ENCODE measurements at places on chromosomes 7 and 10.

- DNase-seq: no peak
- no peaks in the 10 kb centered on the region for H3K27me3 ChIP-seq
- H3K4me1 ChIP-seq: no peaks in the 10 kb centered on the region
Observed at GRCh38 chr10:46198516-46198915, 88.3 kb upstream of the ANTXRL start.

DNA sequence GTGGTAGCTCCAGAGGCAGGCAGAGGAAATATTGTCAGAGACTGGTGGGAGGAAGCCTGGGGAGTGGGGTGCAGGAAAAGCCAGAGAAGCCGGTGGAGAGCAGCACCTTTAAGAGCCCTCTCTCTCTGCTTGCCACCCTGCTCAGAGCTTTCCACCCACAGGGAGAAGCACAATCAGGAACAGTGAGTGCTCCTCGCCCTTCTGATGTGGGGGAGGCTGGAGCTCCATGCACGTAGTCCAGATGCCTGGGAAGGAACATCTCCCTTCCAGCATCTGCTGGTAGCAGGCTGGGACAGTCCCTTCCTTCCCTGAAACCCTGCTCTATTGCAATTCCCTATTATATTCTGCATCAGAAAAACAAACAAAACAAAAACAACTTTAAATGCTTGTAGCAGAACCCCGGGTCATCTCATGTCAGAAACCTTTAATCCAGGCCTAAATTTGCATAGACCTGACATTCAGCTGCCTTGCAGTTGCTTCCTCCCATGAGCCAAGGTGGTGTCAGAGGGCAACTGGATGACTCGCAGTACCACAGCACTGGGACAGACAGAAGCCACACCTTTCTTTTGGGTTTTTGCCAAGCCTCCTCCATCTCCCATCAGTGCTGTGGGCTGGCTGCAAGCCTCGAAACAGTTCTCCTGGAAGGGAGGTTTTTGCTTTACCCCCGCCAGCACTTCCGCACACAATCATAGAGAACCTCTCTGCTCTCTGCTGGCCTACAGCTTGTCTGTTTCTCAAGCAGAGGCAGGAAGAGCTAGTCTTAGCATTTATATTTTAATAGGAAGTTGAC lies 13.1 kb downstream of the AVPI1 start:
- H3K36me3 ChIP-seq: peaks cover 52% of the 10 kb centered on the region
- no peak overlapping the region for H3K27ac ChIP-seq
- no peak overlapping the region for H3K4me3 ChIP-seq
- DNase-seq: no peak

DNA sequence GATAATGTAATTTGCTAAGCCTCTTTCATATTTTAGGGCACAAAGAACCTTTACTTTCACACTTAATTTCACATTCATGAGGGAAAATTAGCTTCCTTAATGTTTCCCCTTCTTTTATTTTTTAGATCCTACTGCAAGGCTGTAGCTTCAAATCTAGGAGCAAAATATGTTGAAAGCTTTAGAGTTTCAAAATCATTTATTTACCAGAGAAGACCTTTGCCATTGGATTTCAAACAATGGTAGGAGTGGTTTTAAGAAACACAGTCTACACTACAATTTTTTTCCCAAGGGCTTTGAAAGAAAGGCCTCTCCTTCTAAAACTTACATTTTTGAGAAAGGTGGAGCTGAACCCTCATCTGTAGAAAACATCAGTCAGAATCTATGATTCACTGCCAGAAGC lies 43.3 kb upstream of the MEOX2 start:
- no peaks in the 10 kb centered on the region for H3K27me3 ChIP-seq
- no peaks in the 10 kb centered on the region for H3K36me3 ChIP-seq
- no peak overlapping the region for H3K27ac ChIP-seq
- no peaks in the 10 kb centered on the region for H3K4me1 ChIP-seq
- no peak for DNase-seq

DNA sequence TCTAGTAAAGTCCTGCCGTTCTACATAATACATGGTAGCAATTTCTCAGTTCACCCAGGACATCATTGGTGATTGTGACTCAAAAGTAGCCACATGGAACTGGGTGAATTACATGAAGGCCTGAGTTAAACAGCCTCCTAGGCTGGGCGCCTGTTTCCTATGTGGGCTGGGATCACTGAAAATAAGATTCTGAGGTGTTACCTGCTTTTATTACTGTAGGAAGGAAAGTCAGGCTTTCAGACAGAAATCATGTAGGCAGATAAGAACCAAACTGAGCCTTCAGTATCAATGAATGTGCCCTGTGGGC lies 160.4 kb downstream of the CAMK1D start:
- no peaks in the 10 kb centered on the region for H3K4me1 ChIP-seq
- no peak overlapping the region for H3K27ac ChIP-seq

DNA sequence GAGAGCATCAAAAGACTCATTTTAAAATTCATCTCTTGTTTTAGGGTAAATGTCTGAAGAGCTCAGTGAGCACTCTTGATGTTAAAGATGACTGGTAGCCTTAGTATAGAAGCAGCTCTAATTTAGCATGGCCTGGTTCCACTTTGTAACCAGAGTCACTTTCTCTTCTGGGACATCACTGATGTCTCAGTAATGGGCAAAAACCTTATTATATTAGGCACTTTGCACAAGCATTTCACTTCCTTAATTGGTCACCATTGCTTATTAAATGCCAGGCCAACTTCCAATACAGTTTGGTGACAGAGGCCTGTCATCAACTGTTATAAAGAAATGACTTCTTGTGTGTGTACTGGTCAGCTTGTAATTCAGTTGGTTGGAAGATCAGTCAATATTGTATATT lies 53.0 kb downstream of the STEAP1B start:
- DNase-seq: no peak
- H3K36me3 ChIP-seq: no peaks in the 10 kb centered on the region
- H3K4me3 ChIP-seq: no peak overlapping the region
- peaks cover 6% of the 10 kb centered on the region for H3K4me1 ChIP-seq

- DNase-seq: no peak
- H3K4me3 ChIP-seq: no peak overlapping the region
- peaks cover 3% of the 10 kb centered on the region for H3K4me1 ChIP-seq
- H3K36me3 ChIP-seq: peaks cover 10% of the 10 kb centered on the region
- H3K27me3 ChIP-seq: no peaks in the 10 kb centered on the region
Observed at GRCh38 chr7:5523052-5523711, 99.5 kb upstream of the TNRC18 start.

GRCh38 chr10:20091698-20092097 lies 275.5 kb downstream of the PLXDC2 start:
- H3K4me1 ChIP-seq: peaks cover 7% of the 10 kb centered on the region
- no peak overlapping the region for H3K27ac ChIP-seq
- H3K27me3 ChIP-seq: no peaks in the 10 kb centered on the region
- H3K36me3 ChIP-seq: no peaks in the 10 kb centered on the region

GRCh38 chr7:305410-306151 lies 15.6 kb downstream of the FOXL3 start:
- H3K27me3 ChIP-seq: no peaks in the 10 kb centered on the region
- DNase-seq: no peak
- H3K4me3 ChIP-seq: no peak overlapping the region
- H3K4me1 ChIP-seq: no peaks in the 10 kb centered on the region
- H3K36me3 ChIP-seq: no peaks in the 10 kb centered on the region

- H3K36me3 ChIP-seq: no peaks in the 10 kb centered on the region
- no peak for DNase-seq
- no peaks in the 10 kb centered on the region for H3K4me1 ChIP-seq
- H3K27me3 ChIP-seq: no peaks in the 10 kb centered on the region
- H3K4me3 ChIP-seq: no peak overlapping the region
Observed at GRCh38 chr10:44186150-44186549, 198.7 kb downstream of the CXCL12 start.

DNA sequence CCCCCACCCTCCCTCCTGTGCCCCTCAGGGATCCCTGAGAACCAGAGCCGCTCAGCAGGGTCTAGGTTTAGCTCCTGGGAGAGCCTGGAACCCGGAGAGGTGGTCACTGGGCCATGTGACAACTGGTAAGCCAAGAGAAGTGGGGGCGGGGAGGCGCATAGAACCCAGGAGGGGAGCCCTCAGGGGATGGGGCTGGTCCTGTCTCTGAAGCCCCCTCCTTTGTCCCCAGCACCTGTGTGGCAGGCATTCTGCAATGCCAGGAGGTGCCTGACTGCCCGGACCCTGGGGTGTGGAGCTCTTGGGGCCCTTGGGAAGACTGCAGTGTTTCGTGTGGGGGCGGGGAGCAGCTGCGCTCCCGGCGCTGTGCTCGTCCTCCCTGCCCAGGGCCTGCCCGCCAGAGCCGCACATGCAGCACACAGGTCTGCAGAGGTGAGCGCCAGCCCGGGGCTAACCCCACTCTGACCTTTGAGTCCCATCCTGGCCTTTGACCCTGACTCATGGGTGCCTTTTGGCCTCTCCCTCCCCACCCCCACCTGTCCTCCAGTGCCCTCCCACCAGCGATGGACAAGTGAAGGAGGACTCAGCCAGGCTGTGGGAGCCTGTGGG lies 22.4 kb upstream of the ZNF862 start:
- no peak for DNase-seq
- peaks cover 6% of the 10 kb centered on the region for H3K27me3 ChIP-seq
- no peaks in the 10 kb centered on the region for H3K36me3 ChIP-seq
- no peak overlapping the region for H3K4me3 ChIP-seq

All from keratinocyte (primary cell).